Stimulated activated CD8-positive, alpha-beta memory T cell treated with anti-CD3 and anti-CD28 coated beads, Interleukin-4, amount 100 ng/mL, for 4 hours (primary cell): ENCODE measurements at places on chromosomes 5 and 9.

GRCh38 chr5:128366147-128366546 is 171.9 kb downstream of the FBN2 start:
- DNase-seq, result no peak

GRCh38 chr5:76443066-76443800 is 40.1 kb downstream of the IQGAP2 start:
- no peak for DNase-seq

DNA sequence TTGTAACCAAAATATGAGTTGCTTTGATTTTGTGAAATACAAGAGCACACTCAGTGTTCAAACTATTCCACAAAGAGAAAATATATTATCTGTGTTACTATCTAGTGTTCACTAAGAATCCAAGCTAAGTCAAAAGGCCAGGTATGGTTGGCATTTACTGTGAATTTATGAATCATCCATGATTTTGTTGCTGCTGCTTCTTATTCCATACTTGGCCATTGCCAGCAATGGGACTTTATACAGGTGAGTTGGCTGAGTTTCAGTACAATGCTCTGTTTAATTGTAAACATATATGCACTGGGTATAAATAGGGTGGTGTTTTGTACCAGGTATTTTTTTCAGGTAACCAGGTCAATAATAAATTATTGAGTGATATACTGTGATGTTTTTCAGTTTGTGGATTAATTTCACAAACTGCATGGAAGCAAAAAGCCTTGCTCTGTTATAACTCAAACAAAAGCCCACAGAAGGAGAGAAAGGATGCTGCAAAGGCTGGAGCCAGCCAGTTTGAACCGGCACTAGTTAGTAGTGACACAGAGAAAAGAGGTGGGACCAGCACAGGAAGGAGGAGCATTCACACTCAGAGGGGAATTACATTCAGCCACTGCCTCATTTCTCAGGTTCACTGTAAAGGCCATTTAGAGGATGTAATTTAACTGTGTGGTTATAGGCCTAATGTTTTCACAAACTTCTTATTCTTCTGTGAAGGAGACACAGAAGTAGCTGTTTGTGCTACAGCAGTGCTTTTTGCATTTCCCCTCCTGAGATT is 381.8 kb downstream of the ADGRV1 start:
- no peak for DNase-seq

- DNase-seq, result no peak
These were observed 257.4 kb downstream of the ENC1 start for GRCh38 chr5:74382987-74383593.

DNA sequence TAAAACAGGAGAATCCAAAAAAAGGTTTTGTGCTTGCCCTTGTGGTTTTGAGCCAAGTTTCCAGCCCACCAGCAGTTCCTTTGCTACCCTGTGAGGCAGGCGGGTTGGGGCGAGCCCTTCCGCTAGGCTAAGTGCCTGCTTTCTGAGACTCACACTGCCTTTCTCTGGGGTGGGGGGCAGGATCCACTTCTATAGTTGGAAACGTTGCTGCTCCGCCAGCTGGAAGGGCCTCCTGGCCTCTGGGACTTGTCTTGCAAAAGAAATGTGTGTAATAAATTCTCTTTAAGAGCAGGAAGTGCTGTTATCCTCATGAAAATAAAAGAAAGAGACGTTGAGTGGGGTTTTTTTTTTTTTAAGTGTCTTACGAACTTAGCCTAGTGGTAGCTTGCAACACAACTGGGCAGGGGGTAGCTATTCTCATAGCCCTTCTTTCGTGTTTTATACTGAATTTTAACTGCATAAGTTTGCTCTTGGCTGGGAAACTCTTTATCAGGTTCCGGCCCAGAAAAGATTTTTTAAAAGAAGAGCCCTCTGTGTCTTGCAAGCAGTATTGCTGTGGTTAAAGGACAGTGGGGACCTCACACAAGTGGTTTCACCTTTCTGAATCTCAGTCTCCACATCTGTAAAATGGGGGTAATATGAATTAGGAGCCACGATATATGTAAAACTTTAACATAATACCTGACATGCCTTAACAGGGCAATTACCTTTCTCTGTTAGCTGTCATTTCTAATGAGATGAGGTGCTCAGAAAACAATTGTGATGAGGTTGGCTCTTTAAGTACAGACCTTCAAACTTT is 19.8 kb downstream of the JADE2 start:
- no peak for DNase-seq

- DNase-seq, result no peak
These were observed 264.0 kb upstream of the ITGA1 start for GRCh38 chr5:52523701-52524100.

GRCh38 chr9:114214181-114214580 is 58.8 kb downstream of the COL27A1 start:
- DNase-seq, result no peak

DNA sequence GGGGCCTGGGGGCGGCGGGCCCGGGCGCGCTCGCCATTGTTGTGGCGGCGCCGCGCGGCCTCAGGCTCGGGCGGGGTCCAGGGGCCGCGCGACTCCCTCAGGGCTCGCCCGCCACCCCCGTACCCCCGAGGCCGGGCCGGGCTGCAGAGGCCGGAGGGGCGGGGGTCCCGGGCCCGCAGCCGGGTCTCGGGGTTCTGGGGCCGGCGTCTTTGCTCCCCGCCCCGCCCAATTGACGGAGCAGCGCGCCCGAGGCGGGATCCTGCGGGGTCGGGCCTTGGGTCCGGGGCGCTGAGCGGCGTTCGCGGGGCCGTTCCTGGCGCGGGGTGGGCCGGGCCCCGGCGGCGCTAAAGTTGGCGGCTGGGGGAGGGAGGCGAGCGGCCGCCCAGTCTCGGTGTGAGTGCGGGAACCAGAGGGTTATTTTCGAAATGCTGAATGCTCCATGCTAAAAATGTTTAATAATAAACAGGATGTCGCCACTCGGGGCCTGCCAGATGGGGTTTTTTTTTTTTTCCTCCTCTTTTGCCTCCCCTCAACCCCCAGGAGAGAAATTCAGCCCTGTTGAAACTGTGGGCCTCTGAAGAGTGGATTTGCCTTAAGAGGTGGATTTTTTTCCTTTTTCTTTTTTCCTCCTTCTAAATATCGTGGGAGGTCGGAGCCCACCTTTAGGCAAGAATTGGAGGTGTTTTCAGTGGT is 724 bp downstream of the PRRC2B start:
- no peak for DNase-seq

GRCh38 chr5:167528651-167529050 is 762.8 kb upstream of the WWC1 start:
- no peak for DNase-seq

DNA sequence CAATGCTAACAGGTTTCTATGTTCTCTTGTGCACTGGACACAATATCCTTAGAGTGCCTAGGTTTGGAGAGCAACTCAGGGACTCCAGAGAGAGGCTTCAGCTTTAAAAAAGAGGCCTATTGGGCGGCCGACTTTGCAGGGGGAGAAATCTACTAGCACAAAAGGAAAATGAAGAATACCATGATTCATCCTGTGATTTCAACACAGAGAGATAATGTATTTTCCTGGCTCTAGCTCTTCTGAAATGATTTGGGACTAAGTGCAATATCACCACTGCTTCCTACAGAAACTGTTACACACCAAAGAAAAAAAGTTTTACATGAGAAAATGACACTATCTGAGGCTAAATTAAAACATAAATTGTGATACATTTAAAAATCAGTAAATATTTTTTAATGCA is 146.1 kb upstream of the TSLP start:
- DNase-seq, result no peak

GRCh38 chr5:50667023-50667652 is 701 bp downstream of the PARP8 start:
- no peak for DNase-seq

DNA sequence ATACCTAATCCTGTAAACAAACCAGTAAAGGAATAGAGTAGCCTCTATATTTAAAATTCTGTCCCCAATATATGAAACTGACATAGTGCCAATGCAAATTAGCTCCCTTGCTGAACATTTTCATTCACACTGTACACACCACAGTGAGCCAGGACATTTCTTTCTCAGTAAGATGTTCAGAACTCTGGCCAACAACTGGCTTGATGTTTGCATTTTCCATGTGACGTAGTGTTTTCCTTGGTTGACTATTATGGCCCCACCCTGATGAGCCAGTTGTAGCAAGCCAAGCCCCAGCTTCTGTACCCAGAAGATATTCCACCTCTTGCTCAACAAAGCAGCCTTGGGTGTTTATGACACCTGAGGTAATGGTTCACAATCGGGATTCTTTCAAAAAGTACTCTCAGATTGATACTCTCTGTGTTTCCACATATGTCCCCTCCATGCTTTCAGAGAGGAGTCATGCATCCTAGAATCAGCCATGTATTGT is 17.7 kb upstream of the ANXA1 start:
- no peak for DNase-seq

DNA sequence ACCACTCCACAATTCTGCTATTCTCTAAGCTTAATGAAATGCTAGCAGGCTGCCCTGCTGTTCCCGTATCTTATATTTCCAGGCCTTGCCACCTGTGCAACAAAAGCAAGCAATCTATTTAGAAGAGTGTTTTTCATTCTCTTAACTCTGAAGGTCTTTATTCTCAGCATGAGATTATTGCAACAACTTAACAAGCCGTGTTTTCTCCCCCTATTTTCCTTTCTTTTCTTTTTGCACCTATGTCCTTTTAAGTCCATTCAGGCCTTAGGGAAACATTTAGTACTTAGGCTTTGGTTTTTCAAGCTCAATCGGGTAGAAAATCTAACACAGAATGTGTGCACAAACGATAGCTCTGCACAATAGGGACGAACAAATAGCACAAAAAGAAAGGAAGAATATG is 89.6 kb upstream of the DMRTA1 start:
- no peak for DNase-seq

GRCh38 chr9:136225366-136225747 is 20.3 kb downstream of the QSOX2 start:
- no peak for DNase-seq

DNA sequence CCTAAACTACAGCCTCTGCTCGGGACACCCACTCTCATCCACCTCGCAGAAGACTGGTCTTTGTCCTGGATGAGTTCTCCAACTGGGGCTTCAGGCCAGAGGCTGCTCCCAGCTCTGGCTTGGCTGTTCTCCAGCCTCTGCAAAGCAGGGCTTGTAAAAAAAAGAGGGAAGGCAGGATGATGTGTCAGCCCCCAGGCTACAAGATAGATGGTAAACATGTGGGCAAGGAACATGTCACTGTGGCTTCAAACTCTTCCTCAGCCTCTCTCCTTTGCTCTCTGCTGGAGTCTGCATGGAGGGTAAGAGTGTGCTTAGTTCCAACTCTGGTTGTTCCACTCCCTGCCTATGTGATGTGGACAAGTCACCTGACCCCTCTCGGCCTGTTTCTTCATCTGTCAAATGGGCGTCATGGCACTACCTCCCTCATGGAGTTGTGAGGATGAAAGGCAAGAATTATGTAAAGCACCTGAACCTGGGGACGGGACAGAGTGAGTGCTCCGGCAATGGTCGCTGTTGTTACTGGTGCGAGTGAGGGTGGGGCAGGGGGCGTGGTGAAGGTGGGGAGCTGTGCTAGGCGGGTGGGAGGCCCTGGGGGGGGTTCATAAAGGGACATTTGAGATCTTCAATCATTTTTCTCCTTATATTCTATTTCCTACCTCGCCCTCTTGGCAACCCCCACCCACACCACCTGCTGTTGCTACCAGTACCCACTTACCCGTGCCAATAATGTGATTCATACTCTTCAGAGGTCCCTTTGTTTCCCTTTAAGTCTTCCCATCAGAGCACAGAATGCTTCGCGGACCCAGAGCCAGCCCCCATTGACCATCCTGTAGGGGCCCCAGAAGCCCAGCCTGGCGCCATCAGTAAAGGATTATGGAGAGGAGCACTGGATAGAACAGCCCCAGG is 6.8 kb upstream of the ZNF79 start:
- DNase-seq, result no peak

DNA sequence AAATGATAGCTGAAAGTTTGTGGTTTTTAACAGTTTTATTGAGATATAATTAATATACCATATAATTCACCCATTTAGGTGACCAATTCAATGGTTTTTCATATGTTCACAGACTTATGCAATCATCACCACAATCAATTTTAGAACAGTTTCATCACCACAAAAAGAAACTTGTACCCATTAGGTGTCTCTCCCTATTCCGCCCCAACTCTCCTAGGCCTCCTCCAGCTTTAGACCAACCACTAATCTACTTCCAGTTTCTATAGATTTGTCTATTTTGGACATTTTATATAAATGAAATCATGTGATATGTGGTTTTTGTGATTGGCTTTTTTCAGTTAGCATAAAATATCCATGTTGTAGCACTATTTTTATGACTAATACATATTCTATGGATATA is 38.6 kb downstream of the YTHDC2 start:
- no peak for DNase-seq

DNA sequence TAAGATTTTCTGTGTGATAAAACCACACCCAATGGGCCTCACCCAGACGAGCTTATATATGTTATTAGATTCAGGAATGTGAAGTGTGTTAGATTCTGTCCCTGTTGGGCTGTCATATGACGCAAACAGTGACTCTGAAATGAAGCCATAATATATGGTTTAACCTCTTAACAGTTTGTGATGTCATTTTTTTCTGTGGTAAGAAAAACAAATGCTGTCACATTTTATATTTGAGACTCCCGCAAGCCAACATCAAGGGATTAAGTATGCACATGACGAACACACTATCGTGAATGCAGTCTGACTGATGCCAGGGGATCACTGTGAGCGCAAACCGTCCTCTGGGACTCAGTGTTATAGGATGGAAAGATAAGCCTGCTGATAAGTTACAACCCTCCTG is 321.7 kb downstream of the SH3GL2 start:
- no peak for DNase-seq

- DNase-seq, result no peak
These were observed 88.6 kb downstream of the ANGPTL2 start for GRCh38 chr9:127033789-127034188.

DNA sequence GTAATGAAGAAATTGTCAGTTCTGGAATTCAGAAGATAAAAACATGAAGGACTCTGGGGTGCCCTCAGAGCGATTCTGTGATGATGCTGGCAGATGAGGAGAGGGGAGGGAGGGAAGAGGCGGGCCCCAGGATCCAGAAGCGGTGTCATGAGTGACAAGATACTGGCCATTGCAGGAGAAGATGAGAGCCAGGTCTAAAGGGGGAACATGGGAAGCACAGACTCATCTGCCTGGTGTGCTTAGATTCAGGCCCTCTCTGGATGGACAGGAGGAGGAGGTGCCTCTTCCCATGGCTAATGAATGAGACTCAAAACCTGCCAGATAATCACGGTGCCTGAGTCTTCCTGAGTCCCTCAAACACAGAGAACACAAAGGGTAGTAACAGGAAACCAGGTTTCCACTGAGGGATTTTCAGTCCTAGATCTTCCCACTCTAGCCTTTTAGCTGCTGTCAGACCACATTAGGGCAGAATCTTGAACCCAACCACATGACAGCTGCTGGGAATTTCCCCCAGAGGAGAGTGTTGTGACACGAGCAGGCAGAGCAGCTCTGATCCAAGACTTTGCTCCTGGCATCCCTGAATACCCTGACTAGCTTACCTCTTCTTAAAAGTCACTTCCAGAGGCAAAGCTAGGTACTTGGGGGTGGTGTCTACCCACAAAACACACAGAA is 28.2 kb upstream of the HSPA9 start:
- no peak for DNase-seq
